Hematopoietic multipotent progenitor cell treated with erythropoietin and hydrocortisone succinate and interleukin-3 and kit ligand, for 8 days (in vitro differentiated cells): ENCODE measurements at places on chromosomes 7 and 10.
A peak's percentile ranks its signal among the peaks of the same experiment; 100 is the strongest.

- no peak for DNase-seq
Observed at GRCh38 chr10:84173501-84173929, at the start of gene GPR15LG. TSS of gene GPR15LG (plus strand) at chr10:84173801. CDS start at chr10:84173852, 51 bp downstream.

- no peak for DNase-seq
Observed at GRCh38 chr10:116408719-116409118, 18.9 kb upstream of the PNLIPRP3 start.

DNA sequence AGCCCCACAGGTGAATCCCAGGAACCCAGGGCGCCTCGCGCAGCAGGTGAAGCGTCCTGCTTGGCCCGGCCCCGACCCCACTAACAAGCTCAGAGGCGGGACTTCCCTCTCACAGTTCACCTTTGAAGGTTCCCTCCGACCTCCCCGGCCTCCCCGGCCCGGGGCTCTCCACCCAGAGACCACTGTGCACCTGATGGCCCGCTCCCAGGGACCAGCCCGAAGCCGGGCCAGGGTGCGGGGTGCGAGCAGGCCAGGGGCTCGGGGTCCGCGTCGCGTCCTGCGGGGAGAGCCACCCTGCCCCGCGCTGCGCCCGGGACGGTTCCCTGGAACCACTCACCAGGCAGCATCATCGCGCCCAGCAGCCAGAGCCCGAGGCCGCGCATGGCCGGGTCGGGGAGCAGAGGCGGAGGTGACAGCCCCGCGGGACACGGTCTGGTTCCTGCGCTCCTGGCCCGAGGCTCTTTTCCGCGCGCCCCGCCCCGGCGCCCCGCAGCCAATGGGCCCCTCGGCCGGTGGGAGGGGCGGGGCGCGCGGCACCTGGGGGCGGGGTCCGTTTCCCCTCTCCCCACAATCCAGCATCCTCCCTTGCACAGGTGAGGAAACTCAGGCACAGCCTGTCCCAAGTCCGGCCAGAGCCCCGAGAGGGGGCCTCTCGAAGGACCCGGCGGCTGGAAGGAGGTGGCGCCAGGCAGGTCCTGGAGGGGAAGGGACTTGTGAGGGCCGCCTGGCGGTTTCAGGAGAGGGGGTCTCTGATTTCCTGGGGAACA is at the start of gene ADAM8:
Gene ADAM8 (minus strand): TSS at position 434 of the 767 bp plus-strand sequence. CDS start 51 bp downstream, at position 383.
- DNase-seq: peak; percentile 35

DNA sequence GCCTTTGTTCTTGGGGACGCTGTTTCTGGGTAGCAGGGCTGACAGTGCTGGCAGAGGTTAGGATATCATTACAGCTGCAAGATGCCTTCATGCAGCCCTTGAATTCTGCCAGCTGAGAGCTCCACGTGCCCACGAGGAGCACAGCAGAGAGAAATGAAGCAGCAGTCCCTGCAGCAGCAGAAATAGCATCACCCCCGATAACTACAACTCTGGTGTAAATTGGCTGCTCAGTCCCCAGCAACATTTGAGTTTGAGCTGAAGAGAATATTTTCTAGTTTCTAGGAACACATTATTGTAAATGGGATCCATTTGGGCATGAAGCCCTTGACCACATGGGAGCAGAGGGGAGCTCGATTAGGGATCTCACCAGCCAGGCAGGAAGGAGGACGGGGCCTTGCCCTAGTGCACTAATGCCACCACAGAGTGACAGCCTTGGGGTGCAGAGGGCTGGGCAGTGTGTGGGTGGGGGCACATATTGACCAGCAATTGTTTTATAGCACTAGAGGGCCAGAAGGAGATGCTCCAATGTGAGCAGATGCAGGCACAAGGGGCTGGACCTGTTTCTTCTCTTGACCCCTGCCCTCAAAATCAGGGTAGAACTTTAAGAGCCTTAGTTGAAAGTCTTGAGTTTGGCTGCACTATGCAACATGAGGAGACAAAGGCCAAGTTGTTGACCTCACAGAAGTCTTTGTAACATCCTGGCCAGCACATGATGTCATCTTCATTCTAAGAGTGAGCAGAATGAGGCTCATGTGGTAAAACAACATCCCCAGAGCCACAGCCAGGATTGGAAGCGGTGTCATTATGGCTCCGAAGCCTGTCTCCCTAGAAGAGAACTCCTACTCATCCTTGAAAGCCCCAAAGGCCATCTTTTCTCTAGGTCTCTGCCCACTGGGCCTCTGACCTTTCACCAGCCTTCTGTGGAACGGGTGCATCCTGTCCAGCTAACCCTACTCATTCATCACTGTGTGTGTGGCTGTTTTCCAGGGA is 52.6 kb downstream of the ADCY1 start:
- DNase-seq: no peak

GRCh38 chr10:43227911-43228782 is 38.7 kb downstream of the RASGEF1A start:
- DNase-seq: no peak

DNA sequence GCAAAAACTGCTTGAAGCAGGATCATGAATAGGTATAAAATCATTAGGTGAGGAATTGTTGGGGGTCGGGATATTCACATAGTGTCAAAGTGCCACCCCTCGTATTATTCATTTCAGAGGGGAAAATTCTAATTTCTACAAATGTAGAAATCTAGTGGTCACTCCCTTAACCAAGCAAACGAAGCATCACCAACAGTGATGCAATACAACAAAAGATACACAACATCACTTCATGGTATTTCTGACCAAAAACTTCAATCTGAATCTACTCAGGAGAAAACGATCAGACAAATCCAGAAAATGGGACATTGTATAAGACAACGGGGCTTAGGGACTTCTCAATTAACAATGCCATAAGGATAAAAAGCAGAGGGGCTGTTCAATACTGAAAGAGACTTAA is 26.3 kb upstream of the FAM170B start:
- no peak for DNase-seq

- no peak for DNase-seq
Observed at GRCh38 chr7:86930554-86931307, 128.7 kb downstream of the ELAPOR2 start.

DNA sequence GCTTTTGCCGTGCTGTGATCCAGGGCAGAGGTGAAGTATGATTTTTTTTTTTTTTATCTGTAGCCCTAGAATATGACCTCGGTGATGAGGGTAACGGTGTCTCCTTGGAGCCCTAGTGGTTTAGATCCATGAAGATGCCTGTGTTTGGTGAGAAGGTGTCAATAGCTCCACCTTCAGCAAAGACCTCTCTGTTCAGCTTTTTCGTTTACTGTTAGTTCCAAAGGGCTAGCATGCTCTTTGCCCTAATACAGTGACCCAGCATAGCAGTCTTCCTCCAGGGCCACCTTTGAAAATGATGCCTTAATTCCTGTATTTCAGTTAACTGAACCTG is 746 bp upstream of the MRPS16 start:
- DNase-seq: peak; percentile 61

DNA sequence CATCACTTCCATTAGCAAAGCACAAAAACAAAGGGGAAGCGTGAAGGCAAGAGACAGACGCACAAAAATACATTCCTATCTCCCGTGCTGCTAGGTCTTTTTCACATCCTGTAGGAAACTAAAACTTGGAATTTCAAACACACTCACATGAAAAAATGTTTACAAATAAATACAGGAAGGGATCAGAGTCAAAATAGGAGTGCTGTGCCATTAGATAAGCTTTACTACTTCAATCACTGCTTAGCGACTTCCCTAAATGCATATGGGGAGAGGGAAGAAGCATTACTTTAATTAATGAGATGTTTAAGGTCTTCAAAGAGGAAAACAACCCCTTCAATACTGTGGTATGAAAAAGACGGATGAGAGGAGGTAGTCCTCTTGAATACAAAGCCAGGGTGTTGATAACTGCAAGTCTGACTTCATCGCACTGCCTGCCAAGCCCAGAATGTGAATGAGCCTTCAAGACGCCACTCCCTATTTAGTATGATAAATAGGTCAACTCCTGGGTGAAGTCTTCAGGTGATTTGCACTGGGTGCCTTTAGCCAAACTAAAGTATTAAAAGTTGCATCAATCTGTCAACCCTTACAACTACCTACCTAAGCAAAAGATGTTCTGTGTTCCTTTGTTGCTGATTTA is 13.9 kb downstream of the PARD3 start:
- no peak for DNase-seq

GRCh38 chr7:133272336-133272735 is 19.5 kb downstream of the EXOC4 start:
- no peak for DNase-seq

DNA sequence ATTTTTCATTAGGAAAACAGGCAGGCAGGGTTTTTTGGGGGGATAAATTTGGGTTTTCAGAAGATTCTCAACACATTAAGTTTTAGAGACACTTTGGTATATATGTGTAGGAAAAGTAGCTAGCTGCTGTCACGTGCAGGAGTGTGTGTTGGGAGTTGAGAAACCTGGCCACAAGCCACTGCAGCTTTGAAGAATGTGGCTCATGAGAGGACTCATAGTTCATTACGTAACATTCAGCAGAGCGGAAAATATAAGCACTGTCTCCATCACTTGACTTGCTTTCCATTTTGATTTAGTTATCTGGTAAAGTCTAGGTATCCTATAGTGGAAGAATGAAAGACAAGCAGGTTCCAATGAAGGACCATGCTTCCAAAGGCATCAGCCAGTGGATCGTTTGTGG is 31.2 kb downstream of the SMNDC1 start:
- DNase-seq: peak; percentile 46

DNA sequence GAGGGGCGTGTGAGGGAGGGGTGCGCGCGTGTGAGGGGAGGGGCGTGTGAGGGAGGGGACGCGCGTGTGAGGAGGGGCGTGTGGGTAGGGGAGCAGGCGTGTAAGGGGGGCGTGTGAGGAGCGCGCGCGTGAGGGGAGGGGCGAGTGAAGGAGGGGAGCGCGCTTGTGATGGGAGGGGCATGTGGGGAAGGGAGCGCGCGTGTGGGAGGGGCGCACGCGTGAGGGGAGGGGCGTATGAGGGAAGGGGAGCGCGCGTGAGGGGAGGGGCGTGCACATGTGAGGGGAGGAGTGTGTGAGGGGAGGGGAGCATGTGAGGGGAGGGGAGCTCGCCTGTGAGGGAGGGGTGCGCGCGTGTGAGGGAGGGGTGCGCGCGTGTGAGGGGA is 19.1 kb downstream of the MXI1 start:
- peak; percentile 82 for DNase-seq

GRCh38 chr10:26983156-26983555 is 117.1 kb downstream of the ANKRD26 start:
- no peak for DNase-seq

DNA sequence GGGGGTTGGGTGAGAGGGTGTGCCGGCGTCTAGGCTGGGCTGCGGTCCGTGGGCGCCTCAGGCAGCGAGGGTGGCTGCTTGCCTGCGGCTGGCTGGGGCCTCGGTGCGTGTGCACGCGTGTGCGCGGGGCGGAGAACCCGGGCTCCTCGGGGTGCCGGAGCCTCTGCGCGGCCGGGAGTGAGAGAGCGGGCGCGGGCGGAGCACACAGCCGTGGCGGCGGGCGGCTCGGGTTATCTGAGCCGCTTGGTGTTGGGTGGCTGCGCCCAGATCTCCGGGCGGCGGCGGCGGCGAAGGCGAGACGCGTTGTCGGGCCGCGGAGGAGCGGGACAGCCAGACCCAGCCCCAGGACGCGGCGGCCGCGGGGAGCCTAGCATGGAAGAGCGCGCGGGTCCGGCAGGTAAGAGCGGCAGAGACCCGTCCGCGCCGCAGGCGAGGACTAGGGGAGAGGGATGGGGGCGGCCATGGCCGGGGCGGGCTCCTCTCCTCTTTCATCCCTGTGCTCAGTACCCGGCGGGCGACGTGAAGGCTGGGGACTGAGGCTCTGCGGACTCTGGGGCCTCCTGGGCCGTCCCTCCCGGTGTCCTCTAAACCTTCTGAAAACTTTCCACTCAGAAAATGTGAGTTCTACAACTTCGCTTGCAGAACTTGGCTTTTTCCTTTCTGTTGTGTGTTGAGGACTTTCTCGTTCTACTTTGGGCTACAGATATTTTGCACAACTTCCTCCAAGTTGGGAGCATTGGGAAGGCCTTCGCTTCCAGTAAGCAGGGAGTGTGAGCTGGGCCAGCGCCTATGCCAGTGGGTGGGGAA is 9.8 kb upstream of the PAX2 start:
- peak; percentile 9 for DNase-seq

- no peak for DNase-seq
Observed at GRCh38 chr7:24384362-24385030, 100.5 kb downstream of the NPY start.

GRCh38 chr7:39360766-39361165 is 205.4 kb upstream of the YAE1 start:
- DNase-seq: no peak

GRCh38 chr7:48420206-48420605 is 248.9 kb downstream of the ABCA13 start:
- DNase-seq: no peak

DNA sequence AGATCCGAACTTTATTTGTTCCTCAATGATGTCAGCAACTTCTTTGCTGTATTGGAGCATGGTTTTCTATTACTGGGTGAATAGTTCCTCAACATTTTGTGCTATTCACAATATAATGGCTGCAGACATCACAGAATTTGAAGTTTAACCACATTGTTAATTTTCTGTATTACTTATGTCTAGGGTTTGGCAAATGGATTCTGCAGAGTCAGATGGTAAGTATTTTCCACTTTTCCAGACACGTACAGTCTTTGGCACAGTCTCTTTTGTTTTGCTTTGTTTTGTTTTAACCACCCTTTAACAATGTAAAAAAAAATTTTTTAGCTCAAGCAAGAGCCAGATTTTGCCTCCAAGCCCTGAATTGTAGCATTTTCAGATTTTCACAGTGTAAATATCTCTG is 36.8 kb upstream of the FOXK1 start:
- no peak for DNase-seq

- DNase-seq: no peak
Observed at GRCh38 chr10:70853038-70853437, 35.3 kb downstream of the PCBD1 start.

DNA sequence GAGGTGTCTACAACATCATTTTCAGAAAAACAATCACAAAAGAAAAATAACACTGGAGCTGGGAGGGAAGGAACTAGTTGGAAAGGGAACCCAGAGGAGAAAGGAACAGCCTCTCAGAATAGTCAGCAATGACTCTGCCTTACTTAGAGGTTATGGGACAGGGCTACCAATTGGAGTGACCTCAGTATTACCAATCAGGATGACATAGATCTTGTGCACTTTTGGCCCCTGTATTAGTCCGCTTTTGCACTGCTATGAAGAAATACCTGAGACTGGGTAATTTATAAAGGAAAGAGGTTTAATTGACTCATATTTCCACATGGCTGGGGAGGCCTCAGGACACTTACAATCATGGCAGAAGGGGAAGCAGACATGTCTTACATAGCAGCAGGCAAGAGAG is 99.7 kb upstream of the SDK1 start:
- DNase-seq: no peak

GRCh38 chr10:81219758-81220157 is 655.2 kb upstream of the NRG3 start:
- DNase-seq: no peak

- DNase-seq: no peak
Observed at GRCh38 chr10:112365451-112365850, 8.5 kb upstream of the ACSL5 start.

- DNase-seq: no peak
Observed at GRCh38 chr10:86182150-86182549, 184.4 kb downstream of the GRID1 start.

GRCh38 chr10:35506741-35507140 is 98.4 kb upstream of the GJD4 start:
- DNase-seq: no peak

DNA sequence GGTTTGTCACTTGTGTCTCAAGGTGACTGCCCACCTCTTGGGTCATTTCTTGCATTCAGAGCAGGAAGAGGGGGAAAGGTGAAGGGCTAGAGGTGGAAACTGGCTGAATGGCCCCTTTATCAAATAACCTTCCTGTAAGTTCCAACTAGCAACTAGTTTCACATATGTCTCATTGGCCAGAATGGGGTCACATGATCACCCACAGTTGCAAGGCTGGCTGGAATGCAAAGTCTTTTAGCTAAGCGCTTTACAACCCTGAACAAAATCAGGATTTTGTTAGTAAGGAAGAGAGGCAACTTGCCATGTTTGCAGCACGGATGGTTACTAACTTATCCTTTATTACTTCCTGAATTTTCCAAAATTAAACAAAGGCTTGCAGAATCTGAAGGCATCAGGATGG is 156.3 kb downstream of the EMX2 start:
- no peak for DNase-seq
